ENCODE measurements at places on chromosomes 5 and 9. TPM values are rescaled to one million over a fixed set of nuclear protein-coding genes. Genes with fewer than 3 reads are reported as not detected.
A peak's percentile ranks its signal among the peaks of the same experiment; 100 is the strongest.

FBN2 gene
- total RNA-seq = 0.49 TPM

FOXD4L3 gene
- total RNA-seq = 0.49 TPM

TOR4A gene
- total RNA-seq = 13.0 TPM

ANGPTL2 gene
- 65.8 TPM for total RNA-seq

ANXA2R gene
- total RNA-seq = 10.6 TPM

ADGRD2 gene
- total RNA-seq = 4.2 TPM

GRCh38 chr5:150106674-150107426, 20.5 kb upstream of the CSF1R start:
- no peak for DNase-seq

- no peak for DNase-seq
Observed at GRCh38 chr9:115118879-115119218, 892 bp upstream of the TNC start.

DNA sequence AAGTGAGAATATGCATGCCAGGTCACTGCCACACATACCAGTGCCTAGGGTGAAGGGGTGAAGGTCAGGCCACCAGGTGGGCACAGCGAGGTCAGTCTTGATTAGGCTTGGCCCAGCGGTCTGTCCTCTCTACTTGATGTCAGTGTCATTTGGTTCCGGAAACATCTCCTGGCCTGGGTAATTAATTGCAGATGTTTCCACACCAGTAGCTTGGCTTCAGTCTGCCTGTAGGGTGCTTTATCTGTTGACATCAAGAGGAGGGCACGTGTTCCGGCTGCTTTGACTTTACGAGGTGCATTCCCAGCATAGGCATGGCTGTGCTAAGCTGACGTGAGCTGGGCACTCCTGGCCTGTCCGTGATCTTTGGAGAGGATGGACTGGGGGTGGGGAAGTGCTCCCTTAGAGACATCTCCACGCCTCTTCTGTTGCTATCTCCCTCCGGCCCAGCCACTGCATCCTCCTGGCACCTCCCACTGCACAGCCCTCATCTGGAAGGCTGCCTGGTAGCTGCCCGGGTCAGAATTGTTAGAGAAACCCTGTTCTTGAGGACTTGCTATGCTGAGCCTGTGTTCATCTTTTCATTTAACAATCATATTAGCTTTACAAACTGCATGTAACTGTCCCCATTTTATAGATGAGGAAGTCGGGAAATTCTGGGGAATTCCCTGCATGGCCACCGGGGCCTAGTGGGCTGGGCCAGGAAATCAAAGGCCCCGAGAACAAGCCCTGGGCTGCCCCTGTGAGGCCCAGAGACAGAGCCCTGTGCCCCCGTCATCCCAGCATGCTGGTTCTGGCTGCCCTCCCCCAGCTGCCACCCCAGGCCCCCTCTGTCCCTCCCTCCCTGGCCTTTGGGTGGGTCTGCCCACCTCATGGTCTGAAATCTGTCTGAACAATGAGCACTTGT, 29.1 kb downstream of the JADE2 start:
- no peak for DNase-seq

DNA sequence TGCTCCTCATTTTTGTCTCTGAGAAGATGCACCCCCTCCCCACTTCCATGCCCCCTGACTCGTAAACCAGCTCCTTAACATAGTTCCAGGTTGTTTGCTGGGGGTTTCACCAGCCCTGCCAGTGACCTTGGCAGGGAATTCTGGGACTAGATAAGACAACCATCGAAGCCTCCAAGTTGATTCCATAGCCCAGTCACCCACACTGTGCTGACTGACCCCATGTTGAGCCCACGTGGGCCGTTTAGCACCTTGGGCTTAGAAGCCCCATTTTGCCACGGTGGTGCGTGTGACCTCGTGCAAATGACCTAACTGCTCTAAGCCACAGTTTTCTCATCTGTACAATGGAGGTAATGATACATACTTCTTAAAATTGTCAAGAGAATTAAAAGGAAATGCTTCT, 24.6 kb downstream of the PSAT1 start:
- no peak for DNase-seq

- no peak for DNase-seq
Observed at GRCh38 chr9:108117306-108117705, 627.7 kb upstream of the KLF4 start.

DNA sequence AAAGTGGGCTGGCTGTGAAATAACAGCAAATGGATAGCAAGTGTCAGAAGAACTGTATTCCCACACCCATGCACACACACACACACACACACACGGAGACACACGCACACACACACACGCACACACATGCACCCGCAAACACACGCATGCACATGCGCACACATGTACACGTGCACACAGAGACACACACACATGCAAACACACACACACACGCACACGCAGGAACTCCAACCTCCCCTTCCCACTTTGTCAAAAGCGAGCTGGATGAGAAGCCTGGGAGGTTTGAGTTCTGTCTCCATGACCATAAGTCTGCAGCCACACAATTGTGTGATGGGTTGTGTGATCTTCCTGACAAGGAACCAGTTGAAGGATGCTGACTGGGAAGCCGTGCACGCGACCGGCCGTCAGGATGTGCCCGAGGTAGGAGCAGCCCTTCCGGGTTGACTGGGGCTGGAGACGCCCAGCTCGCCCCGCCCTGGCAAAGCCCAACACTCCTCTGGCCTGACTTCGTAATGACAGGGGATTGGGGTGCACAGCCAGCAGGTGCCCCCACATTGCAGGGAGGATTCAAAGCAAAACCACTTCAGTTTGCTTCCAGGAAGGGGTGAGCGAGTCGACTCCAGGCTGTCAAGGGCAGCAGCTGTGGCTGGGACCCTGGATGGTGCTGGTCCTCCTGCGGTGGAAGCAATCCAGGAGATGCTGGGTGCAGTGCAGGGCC, 29.3 kb upstream of the NKD2 start:
- DNase-seq = peak; percentile 77

DNA sequence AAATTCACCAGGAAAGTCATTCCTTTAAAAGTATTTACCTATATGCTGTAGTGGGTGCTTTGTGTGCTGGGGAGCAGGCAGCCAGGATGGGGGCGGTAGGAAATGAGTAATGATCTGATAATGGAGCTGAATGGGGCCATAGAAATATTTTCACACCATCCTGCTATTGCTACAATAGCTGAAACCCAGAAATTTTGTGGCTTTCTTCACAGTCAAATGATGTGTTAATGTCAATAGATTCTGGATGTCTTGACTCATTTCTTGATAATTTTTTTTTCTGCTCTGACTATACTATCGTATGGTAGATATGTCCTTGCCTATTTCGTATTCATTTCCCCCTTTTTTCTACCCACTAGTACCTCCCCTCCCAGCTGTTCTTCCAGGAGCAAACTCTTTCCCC, 59.5 kb downstream of the RORB start:
- DNase-seq = no peak

DNA sequence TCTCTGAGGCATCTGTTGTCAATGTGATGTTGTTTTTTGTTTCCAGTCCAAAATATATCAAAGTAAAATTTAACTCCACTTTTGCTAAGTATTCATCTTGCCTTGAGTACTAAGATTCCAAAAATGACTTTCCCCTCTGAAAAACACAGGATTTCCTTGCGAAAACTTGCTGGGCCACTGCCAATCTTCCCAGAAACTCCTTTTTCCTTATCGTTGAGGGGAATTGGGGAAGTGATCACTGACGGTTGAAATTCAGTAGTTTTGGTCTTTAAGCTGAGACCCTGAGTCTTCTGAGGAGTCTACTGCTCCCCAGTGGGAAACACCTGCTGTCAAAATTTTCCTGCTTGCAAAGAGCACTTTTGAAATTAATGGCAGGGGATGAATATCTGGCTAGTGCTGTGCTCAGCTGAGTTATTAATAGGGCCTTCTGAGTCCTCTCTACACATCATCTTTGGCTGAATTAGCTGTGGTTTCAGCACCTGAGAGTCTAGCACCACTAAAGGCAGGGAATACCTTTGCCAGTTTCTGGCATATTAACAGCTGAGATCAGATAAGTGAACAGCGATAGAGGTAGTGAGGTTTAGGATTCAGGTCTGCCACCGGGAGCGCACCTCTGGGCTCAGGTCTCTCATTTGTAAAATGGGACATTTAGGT, 18.0 kb downstream of the TLR4 start:
- no peak for DNase-seq

GRCh38 chr9:27276193-27277030, 20.5 kb downstream of the EQTN start:
- DNase-seq = no peak

- no peak for DNase-seq
Observed at GRCh38 chr9:92794426-92794825, 29.8 kb upstream of the BICD2 start.

Measured in vagina (tissue), 2 donors.